ENCODE measurements at places on chromosomes 5 and 9.

DNA sequence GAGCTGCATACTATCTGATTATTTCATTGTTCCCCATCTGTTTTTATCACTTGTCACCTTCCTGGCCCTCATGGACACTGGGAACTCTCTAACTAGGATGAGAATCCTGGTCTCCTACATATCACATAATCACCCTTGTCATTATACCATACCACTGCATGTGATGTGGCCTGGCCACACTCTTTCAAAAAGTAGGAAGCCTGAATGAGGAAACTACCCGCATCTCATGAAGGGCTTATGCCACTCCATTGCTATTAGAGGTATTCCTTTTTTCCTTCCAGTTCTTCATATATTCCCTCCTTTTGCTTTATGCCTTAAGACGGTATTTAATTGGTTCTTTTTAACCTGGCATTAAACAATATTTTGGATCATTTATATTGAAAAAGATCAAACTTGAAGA lies 1341.4 kb upstream of the NUDT12 start:
- DNase-seq: no peak

- no peak for DNase-seq
Measured at GRCh38 chr5:105030153-105030552, 1467.6 kb upstream of the NUDT12 start.

GRCh38 chr9:98997604-98998003 lies 53.9 kb downstream of the COL15A1 start:
- peak; percentile 83 for DNase-seq

DNA sequence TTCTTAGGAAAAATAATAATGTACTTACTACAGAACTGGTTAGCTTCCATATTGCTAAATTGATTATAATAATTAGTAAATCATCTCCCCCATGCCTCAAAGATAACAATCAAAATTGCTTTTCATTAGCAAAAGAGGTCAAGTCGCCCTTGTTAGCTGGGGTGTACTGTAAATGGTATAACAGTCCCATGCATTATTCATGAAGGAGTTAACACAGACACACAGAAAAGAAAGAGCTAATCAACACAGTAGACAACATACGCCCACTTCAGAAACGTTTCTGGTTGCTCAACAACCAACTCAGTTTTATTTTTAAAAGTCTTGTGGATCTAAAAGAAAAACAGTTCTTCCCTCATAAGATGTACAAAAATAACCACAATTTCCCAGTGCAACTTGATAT lies 100.2 kb downstream of the MPDZ start:
- no peak for DNase-seq

DNA sequence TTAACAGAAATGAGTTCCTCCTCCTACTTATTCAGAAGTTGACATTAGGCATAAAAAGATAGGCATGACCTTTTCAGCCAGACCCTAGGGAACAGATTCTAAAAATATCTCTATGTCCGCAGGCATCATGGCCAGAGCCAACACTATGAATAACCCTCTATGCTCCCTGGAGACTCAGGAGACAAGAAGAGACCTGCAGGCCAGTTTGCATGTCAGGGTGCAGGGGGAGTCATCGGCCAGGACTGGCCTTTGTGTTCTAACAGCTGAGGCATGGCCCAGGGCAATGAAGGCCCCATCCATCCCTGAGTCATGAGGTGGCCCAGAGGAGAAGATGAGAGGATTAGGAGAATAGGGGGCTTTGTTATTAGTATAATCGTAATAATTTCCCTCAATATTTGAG lies 93.8 kb downstream of the TMEM215 start:
- DNase-seq: no peak

- DNase-seq: no peak
Measured at GRCh38 chr9:338602-339001, 123.9 kb downstream of the DOCK8 start.

DNA sequence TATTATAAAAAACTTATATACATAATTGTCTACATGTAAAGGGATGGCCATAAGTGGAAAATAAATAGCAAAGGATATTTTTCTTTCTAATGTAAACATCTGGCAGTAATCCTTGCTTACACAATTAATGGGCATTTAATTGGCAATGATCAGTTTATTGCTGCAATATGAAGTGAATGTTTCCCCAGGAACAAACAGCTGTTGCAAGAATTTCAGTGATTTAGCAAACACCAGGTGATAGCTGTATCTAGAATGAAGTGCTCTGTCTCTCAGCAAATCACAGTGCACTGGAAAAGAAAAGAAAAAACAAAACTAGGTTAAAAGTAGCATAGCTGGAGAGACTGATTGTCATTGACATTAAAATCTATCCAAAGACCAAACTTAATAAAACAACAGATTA lies 594.5 kb upstream of the ARRDC3 start:
- no peak for DNase-seq

- DNase-seq: no peak
Measured at GRCh38 chr9:92058723-92059444, 56.3 kb downstream of the SPTLC1 start.

GRCh38 chr5:54739371-54739770 lies 221.8 kb downstream of the SNX18 start:
- no peak for DNase-seq
